Globus pallidus (tissue), 1 donor: ENCODE measurements at places on chromosomes 6 and 20.

GRCh38 chr6:13711324-13711732, 307 bp downstream of the RANBP9 start:
- DNase-seq: no peak

GRCh38 chr20:48698507-48699267, 129.1 kb downstream of the PREX1 start:
- DNase-seq: no peak

DNA sequence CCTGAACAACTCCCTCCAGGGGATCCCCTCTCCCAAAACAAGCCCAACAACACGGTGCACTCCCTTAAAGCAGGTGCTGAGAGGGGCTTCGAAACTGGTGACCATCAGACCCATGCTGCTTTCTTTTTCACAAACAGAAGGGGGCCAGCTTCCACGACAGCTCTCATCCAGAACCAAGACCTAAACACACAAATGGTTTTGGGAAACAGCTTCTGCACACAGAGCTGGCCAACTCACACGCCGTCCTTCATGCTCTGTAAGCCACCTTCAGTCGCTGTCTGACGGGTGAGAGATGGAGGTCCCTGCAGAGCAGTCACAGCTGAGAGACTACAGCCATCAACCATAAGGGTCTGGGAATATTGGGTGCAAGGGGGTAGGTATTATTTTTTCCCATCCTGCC, 76.3 kb downstream of the ZMYND8 start:
- no peak for DNase-seq

DNA sequence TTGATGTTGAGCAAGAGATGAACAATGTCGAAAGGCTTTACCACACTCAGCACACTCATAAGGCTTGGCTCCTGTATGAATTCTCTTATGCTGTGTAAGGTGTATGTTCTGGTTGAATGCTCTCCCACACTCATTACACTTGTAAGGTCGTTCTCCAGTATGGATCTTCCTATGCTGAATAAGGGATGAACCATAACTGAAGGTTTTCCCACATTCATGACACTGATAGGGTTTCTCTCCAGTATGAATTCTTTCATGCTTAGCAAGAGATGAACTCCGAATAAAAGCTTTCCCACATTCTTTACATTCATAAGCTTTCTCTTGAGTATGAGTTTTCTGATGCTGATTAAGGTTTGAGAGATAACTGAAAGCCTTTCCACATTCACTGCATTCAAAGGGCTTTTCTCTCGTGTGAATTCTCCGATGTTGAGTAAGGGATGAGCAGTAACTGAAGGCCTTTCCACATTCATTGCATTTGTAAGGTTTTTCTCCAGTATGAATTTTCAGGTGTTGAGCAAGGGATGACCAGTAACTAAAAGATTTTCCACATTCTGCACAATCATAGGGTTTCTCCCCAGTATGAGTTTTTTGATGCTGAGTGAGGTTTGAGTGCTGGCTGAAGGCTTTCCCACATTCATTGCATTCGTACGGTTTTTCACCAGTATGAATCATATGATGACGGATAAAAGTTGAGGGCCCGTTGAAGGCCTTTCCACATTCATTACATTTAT, 21.1 kb downstream of the ZNF184 start:
- no peak for DNase-seq

DNA sequence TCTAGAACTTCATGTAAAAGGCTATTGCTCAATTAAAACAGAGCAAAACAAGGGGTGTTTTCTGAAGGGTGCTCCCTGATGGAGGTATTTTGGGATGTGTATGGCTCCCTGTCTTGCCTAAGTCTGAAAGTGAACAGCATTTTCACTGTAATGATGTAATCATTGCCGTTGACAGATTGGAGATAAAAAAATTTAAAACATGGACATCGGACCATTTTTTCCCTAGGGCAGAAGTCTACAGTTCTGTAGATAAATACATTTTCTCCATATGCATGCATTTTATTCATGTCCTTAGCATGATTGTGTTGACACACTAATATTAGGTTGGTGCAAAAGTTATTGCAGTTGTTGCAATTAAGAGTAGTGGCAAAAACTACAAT, 85.1 kb upstream of the ATXN1 start:
- no peak for DNase-seq

- DNase-seq: no peak
Measured at GRCh38 chr6:33781131-33781975, 7.6 kb downstream of the LEMD2 start.

- DNase-seq: no peak
Measured at GRCh38 chr6:35487658-35488516, 9.0 kb downstream of the TEAD3 start.

DNA sequence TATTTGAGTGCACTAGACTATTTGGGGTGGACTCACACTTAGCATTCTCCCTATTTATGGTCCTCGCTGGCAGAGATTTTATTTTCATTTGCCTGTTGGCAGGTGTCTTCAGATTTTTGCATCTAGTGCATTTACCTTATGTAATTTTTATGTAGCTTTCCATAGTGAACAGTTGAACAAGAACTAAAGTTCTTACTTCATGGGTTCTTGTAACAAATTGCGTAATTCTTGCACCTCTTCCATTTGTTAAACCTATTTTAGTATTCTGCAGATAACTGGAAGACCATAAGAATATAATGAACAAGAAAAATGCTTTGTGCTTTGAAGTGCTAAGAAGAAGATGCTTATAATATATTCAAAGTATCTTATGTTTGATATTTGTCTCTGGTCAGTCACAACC, 252.8 kb upstream of the MMS22L start:
- no peak for DNase-seq
